ENCODE measurements at places on chromosomes 13 and 19. TPM values are rescaled to one million over a fixed set of nuclear protein-coding genes. Genes with fewer than 3 reads are reported as not detected.

Gene URAD
- not detected for total RNA-seq

DNA sequence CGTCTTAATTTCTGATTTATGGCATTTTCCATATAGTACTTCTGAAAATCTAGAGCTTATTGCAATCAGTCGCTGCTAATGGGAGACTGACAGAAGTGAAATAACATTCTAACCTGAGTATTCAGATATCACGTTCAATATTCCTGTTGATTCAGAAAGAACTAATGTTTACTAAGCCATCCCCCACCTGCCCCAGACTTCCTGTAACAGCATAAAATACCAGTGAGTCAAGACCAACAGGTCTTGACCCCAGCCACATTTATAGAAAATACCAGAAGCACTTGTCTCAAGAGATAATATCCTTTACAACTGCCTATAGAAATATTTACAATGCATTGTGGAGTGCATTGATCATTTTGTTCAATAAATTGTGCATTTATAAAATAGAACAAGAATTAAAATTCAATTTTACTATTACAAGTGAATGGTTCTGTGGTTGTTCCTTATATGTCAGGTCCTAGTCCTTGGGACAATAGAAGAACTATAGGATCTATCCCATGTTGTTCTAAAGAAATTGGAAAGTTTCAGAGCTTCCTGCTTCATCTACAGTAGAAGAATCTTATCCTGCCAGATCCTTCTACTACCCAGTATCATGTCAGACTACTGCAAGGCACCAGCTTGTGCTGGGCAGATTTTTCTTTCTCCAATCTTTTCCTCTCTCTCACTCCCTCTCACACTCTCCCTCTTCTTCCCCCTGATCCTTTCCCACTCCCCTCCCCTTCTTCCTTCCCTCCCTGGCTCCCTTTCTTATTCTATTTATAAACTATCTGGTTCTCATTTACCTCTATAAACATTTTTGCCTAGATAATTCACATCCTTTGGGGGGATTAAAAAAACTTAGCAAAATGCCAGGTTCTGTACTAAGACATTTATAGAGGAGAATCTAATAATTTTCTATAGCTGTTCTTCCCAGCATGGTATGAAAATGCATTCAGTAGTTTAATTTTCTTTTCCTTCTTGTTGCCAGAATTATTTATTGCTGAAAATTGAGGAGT, 629.9 kb downstream of the DIAPH3 start:
- DNase-seq, result no peak

Gene DCLK1
- 13.8 TPM for total RNA-seq

DNA sequence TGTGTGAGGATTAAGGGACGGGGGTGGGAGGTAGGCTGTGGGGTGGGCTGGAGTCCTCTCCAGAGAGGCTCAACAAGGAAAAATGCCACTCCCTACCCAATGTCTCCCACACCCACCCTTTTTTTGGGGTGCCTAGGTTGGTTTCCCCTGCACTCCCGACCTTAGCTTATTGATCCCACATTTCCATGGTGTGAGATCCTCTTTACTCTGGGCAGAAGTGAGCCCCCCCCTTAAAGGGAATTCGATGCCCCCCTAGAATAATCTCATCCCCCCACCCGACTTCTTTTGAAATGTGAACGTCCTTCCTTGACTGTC, 5.5 kb downstream of the FOSB start:
- DNase-seq, result no peak

Gene DNASE2
- 21.3 TPM for total RNA-seq

Gene CGB5
- not detected for total RNA-seq

DNA sequence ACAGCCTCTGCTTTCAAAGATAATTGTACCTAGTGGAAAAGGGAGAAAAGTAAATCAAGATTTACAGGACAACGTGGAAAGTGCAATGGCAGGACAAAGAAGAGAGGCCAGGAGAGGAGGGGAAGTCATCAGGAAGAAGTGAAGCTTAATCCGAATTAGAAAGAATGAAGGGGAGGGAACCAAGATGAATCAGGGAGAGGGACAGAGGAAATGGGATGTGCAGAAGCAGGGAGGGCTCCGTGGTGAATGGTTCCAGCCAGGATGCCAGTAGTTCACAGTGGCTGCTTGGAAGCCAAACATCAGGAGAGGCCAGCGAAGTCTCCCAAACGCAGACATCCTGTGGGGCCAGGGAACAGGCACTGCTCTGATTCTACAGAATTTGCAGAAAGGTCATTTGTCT, 144.4 kb downstream of the LIG4 start:
- DNase-seq, result no peak

Gene S1PR4
- total RNA-seq, result 1.2 TPM

DNA sequence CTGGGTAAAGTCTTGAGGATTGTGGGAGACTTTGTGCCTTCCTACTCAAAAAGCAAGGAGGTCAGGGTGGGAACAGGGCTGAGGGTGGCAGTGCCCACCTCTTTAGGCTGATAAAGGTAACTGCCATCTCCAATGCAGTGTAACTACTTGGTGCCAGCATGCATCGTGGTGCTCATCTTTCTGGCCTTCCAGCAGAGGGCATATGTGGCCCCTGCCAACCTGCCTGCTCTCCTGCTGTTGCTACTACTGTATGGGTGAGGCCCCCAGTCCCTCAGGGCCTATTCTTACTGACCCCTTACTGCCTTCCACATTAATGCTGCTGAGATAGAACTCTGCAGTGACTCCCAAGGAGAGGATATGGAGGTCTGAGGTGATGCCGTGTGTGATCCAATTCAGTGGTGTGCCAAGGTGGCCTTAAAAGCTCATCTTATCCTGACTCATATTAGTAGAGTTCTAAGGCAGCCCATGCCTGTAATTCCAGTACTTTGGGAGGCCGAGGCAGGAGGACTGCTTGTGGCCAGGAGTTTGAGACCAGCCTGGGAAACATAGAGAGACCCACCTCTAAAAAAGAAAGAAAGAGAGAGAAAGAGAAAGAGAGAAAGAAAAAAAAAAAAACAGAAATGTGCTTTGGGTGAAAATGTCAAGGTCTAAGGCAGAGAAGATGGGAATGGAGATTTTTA, 9.7 kb upstream of the ARHGAP45 start:
- DNase-seq, result no peak

GRCh38 chr13:20359335-20359734, 127.2 kb upstream of the GJB6 start:
- DNase-seq, result no peak

DNA sequence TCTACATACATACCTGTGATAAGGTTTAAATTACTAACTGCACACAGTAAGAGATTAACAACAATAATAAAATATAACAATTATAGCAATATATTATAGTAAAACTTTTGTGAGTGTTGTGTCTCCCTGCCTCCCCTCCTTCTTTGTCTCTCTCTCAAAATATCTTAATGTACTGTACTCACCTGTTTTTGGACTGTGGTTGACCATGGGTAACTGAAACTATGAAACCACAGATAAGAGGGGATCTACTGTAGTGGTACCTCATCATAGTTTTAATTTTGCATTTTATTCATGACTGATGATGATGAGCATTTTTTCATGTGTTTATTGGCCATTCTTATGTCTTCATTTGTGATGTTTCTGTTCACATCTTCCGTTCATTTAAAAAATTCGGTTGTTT, 104.5 kb downstream of the NBEA start:
- no peak for DNase-seq

DNA sequence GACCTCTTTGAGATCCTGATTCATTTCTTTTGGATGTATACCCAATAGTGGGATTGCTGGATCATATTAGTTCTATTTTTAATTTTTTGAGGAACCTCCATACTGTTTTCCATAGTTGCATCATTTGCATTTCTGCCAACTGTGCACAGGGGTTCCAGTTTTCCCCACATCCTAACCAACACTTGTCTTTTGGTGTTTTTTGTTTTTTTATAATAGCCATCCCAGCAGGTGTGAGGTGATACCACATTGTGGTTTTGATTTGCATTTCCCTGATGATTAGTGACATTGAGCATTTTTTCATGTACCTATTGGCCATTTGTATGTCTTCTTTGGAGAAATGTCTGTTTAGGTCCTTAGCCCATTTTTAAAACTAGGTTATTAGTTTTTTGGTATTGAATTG, 18.8 kb upstream of the GPR183 start:
- DNase-seq, result no peak

DNA sequence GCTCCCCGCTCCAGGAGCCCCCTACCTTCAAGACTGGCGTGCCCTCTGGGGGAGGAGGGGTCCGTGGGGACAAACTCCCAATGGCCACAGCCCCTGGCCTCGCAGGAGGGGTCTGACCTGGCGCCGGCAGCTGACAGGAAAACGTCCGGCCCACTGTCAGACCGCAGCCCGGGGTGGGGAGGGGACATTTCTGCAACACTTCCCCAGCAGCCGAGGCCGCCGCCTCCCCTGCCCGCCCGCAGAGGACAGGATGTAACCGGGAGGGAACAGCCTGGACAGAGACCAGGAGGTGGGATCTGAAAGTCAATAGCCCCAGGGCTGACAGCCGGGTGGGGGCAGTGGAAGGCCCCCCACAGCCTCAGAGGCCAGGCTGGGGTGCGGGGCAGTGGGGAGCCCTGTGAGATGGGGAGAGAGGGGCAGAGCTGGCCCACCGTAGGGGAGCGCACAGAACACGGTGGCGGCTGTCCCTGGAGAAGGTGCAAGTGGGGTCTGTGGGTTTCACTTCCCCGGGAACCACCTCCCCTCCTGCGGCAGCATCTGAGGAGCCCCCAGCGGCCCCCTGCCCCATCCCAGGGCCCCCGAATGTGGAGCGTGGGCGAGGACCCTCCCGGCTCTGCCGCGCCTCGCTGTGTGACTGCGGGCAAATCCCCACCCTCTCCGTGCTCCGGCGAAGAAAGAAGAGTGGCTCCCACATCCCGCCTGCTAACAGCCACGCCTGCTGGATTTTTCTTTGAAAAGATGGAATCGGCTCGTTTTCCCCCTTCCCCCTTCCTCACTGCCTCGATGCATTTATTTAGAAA, at the start of gene PEAK3:
PEAK3 (minus strand) TSS at position 114 of the 800 bp plus-strand sequence. CDS start 1,244 bp downstream, outside the sequence.
- peak; percentile 96 for DNase-seq

GRCh38 chr19:57886046-57886445, 2.8 kb downstream of the ZNF814 start:
- DNase-seq, result no peak

- DNase-seq, result no peak
Measured at GRCh38 chr19:35777086-35777841, 1.9 kb downstream of the ARHGAP33 start.

All from cardiac septum (tissue), 1 donor.